ENCODE measurements at places on chromosomes 4 and X.

GRCh38 chr4:55348466-55348865, 2.4 kb downstream of the SRD5A3 start:
- no peak for DNase-seq

- DNase-seq, result peak; percentile 51
Observed at GRCh38 chr4:17347445-17347844, 164.4 kb downstream of the QDPR start.

DNA sequence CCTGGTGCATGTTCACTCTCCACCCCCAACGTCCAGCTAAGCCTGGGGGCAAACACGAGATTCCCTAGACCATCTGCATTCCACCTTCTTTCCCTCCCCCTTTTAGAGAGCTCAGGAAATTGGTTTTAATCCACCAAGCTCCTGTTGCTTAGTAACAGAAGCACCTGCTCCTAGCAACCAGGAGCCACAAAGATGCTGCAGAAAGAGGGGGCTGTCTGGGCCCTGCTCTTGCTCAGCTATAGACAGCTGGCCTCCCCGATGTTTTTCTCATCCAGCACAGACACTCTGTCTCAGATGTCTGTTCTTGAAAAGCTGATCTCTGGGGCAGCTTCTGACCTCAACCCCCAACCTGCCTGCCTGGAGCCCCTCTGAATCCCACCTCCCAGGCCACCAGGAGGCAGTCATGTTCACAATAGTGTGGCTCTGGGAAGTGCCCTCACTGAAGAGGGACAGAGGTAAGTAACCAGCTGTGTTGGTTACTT, 71.5 kb downstream of the SLC16A2 start:
- no peak for DNase-seq

- no peak for DNase-seq
Observed at GRCh38 chrX:110228453-110228852, 89.4 kb downstream of the AMMECR1 start.

DNA sequence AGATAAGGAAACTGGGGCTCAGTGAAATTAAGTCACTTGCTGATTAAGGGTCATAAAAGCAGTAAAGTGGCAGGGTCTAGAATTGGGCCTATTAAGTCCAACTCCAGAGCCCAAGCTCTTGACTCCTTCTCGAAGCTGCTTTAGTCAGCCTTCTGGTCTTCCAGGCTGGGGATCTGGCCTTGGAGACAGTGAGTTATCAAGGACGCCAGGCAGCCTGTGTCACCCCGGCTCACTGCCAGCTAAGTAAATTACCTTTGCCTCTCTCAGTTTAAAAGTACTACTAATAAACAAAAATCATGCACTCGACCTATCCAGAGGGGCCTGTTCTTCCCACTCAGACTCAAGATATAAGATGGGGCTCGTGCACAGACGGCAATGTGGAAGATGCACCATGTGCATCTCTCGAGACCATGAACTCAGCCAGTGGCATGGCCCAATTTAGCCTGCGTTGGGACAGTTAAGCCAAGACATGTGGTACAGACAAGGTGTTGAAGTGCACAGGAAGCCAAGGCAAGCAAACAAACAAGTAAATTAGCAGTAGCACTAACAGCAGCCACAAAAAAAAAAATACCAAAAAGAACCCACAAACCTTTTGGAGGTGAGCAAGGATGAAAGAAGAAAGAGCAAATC, 62.0 kb upstream of the MAP3K15 start:
- no peak for DNase-seq

DNA sequence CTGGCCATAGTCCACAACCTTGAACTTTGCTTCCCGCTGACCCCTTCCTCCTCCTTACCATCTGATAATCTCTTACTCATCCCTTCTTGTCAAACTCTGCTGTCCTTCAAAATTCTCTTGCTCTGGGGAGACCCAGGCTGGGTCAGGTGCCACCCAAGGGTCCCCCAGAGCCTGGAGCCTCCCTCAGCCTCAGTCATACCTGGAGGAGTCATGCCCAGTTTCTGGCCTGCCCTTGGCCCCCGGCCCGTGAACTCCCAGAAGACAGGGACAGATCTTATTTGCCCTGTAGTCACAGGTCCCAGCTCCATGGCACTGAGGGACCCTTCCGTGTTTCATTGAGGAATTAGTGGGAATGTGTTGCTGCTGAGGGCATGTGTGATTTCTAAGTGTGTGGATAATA, 4.7 kb upstream of the GPR78 start:
- no peak for DNase-seq

GRCh38 chr4:173507471-173508385, 22.3 kb downstream of the HAND2 start:
- no peak for DNase-seq

- peak; percentile 46 for DNase-seq
Observed at GRCh38 chrX:109632906-109633504, 8.0 kb upstream of the KCNE5 start.

- DNase-seq, result peak; percentile 72
Observed at GRCh38 chrX:15761564-15762191, 23.6 kb downstream of the CA5B start.

- peak; percentile 36 for DNase-seq
Observed at GRCh38 chrX:357693-358471, 28.8 kb downstream of the PPP2R3B start.

- no peak for DNase-seq
Observed at GRCh38 chr4:88937081-88937480, 119.9 kb downstream of the FAM13A start.

DNA sequence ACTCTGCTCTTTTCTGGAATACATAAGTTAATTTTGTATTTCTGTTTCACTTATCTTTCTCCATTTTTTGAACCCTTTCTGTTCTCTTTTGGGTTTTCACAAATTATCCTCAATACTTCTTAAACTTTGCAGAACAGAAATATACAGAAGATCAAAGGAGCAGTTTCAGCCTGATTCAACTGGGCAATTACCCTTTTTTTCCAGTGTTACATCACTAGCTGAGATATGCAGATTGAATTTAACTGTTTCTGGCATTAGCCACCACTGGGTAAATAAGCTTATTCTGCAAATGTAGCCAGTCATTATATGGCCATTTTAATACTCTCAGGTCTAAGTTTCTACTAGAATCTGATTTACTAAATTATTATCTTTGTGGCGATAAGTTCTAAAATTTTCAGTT, 66.9 kb upstream of the GRID2 start:
- DNase-seq, result no peak

DNA sequence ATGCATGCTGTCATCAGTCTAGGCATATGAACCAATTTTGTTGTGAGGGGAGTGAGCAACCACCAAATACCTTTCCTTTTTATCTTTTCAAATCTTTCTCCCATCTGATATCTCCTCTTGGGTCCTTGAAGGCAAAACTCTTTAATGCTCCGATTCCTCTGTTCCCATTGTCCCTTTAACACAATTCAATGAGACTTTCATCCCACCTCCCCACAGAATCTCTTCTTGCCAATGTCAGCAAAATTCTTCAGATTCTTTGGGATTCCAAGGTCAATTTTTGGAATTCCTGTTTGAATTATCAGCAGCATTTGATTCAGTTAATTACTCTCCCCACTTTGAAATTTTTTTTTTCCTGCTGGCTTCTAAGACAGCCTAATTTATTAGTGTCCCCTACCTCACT, 232.7 kb downstream of the COX7B2 start:
- DNase-seq, result no peak

GRCh38 chrX:39577985-39578869, 519.5 kb downstream of the BCOR start:
- DNase-seq, result peak; percentile 2

- DNase-seq, result no peak
Observed at GRCh38 chr4:28702571-28702970, 1841.9 kb downstream of the STIM2 start.

DNA sequence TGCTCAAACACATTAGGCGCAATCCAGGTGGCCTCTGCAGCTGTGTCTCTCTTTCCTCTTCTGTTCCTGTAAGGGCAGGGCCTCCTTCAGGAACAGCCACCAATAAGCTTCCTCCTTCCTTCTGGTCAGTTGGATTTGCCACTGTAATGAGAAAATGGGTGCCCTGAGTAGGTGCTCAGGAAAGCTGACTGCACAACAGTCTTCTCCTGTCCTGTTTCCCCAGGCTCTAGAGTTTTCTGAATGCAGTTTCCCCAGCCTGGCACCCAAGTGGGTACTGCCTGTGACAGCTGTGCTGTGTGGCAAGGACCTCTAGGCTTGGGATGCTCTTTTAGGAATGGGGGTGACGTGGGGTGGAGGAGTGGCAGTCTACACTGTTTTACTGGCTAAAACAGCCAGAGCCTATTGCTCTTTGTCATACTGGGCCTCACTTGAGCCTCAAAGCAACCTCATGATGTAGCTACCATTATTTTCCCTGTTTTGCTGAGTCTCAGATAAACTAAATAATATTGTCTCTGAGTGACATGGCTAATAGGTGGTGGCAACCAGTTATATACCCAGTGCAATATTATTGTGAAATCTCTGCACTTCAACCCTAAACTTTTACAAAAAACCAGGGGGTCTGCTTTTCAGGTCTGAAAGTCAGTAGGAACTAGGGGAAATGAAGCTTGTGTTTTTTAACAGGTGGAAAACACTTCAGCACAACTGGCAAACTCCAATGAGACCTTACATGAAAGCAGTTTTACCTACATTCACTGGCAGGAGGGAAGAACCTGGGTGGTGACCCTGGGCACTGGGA, 1.2 kb downstream of the CXCL2 start:
- no peak for DNase-seq

DNA sequence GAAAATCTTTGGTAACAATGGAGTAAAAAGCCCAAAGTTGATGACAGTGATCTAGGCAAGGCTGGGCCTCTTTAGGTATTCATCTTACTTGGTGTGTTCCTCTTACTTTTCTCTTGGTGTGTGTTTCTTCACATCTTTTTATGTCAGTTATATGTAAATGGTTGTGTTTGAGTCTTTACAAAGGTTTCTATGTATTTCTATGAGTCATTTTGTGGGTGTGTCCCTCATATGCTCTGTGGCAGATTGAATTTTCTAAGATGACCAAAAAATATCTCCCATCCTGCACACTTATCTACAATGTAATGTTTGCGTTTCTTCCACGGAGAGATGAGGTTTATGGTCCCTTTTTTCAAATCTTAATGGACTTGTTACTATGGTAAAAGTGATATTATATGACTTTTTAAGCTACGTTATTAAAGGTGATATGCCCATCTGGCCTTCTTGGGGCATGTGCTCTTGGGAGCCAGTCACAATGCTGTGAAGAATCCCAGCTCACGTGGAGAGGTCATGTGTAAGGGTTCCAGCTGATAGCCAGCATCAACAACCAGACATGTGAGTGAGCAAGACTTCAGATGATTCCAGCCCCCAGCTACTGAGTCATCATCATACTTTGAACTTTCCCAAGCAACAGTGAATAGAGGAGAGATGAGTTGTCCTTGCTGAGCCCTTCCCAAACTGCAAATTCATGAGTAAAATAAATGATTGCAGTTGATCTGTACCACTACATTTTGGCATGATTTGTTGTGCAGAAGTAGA, 126.9 kb downstream of the CBLL2 start:
- DNase-seq, result no peak

DNA sequence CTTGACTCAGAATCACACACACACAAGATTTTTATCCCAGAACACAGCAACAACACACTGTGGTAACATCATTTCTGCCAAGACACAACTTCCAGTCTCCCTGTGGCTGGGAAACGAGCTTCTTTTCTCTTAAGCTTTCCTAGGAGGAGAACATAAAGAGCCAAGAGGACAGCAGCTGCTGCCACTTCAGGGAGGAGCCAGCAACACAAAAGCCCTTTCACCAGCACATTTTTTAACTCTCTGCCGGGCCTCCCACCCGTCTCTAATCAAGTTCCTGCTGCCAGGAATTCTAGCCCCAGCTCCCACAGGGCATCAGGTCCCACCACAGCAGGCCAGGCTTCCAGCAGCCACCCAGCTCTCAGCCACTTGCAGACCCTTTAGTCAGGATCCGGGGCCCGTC, 22.4 kb downstream of the FAT1 start:
- no peak for DNase-seq

GRCh38 chrX:118760025-118760424, 32.6 kb downstream of the IL13RA1 start:
- no peak for DNase-seq

- DNase-seq, result peak; percentile 29
Observed at GRCh38 chr4:138189206-138189605, 52.9 kb downstream of the SLC7A11 start.

GRCh38 chrX:128897621-128898020, 625.7 kb downstream of the SMARCA1 start:
- no peak for DNase-seq

DNA sequence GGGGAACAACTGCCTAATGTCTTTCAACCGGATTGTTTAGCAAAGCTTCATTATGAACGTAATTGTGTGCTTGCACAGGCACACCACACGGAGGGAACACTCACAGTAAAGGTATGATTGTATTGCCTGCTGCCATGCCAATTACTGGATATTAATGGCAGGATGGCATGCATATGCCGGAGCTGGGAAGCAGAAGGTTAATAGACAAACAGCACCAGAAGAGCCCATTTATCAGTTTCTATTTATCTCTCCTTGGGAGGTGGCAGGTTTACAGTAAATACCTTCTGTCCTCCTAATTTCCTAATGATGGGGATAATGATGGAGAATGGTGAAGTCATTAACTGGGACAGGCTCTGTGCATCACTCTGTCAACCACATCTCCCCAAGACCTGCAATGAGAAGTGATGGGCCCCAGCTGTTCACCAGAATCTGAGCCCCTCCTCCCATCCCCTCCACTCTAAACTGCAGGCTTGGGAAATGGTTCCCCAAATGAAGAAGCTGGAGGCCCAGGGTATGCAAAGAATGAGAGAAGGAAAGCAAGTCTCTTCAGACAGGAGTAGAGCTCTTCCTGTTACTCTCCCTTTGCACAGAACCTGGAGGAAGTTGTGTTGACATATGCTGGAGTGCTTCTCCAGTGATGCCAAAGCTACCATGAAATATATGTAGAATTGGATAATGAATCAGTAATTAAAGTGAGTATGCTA, 160.8 kb downstream of the NAA11 start:
- peak; percentile 68 for DNase-seq

GRCh38 chr4:118081434-118081833, 47.1 kb downstream of the NDST3 start:
- no peak for DNase-seq

DNA sequence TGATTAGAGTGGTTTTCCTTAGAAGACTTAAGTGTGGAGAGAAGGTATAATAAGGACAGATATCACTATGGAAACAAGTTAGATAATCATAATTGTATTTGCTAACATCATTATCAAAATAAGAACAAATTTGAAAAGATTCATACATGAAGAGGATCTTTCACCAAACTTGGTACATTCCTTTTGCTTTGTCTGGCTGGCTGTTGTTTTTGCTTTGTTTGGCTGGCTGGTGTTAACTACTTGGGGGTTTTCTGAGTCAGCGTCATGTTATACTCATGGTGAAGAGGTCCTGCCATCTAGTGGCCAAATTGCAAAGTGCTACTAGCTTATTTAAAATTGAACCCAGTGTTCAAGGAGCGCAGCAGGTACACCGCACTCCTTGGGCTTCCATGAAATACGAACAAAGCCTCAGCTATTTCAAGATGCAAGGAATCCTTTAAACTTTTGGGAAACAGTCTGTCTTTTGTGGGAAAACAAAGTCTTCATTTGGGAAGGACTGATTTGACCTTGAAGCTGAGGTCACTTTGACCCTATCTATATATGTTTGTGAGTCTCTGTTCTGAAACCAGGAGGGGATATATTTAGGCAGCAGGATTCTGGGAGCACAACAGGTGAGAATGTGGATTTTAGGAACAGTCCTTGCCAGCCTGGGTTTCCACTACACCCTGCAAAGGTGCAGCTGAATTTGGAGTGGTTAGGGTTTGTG, 129.7 kb downstream of the PLS3 start:
- DNase-seq, result peak; percentile 84
